ENCODE measurements at places on chromosomes 3 and 15.
A peak's percentile ranks its signal among the peaks of the same experiment; 100 is the strongest.

GRCh38 chr15:74402873-74403587, 30.7 kb downstream of the SEMA7A start:
- DNase-seq, result peak; percentile 82

DNA sequence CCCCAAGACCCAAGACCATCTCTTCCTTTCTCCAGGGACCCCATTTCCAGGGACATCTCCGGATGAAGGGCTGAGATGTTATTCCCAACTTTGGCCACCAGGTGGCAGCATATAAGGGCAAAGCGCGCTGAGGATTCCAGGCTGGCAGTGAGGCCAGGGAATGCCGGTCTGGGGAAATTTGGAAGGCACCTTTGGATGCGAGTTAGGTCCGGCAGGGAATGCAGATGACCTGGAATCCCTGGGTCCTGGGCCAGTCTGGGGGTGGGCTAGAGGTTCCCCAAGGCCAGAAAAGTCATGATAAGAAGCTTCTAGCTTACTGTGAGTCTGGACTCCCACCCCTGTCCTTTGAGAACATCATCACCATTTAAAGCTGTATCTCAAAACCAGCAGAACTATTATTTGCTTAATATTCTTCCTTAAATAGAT, 1.6 kb upstream of the CHST13 start:
- peak; percentile 13 for DNase-seq

DNA sequence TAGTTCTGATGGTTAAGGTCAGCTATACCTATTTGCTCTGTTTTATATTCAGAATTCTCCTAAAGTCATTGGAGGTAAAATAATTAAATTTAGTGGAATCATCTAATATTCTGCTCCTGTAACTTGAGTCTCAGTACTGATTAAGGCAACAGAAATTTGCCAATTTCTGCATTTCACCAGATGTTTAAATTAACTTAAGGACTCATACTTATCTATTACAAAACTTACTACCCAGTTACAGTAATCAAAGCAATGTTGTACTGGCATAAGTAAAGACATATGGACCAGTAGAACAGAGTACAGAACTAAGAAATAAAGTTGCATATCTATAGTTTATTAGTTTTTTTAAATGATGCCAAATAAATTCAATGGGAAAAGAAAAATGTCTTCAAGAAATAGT, 1043.8 kb downstream of the OTOL1 start:
- DNase-seq, result no peak

- no peak for DNase-seq
Observed at GRCh38 chr3:47405820-47406761, 25.3 kb downstream of the PTPN23 start.

- no peak for DNase-seq
Observed at GRCh38 chr3:139620438-139620837, 57.3 kb downstream of the NMNAT3 start.

DNA sequence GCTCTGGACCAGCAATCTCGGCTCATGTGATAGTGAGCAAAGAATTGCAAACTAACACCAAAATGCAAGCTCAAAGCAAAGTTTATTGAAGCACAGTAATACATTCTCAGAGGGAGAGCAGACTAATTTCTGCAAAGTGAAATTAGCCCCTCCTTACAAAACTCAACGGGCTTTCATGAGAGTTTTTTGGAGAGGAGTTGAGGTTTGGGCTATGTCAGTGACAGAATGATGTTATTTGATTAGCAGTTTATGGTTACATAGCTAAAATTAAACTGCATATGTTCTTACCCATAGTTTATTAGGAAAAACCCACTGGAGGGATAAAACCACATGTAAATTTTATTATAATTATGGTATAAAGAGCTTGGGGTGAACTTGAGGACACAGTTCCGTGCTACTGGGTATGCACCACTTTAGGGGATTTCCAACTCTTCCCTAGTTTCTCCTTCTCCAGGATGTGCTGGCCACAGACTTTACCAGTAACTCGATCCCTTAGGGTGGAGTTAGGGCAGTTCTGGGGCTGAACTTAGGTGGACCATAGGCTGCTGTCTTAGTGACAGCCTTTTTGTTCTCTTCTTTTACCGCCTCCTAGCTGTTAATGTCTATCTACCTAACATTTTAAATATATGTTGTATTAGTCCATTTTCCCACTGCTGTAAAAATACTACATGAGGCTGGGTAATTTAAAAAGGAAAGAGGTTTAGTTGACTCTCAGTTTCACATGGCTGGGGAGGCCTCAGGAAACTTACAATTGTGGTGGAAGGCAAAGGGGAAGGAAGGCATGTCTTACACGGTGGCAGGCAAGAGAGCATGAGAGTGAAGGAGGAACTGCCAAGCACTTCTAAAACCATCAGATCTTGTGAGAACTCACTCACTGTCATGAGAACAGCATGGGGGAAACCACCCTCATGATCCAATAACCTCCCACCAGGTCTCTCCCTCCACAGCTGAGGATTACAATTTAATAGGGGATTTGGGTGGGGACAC, 8.9 kb upstream of the AADACL2 start:
- DNase-seq, result no peak

GRCh38 chr3:59595830-59596229, 546.0 kb upstream of the CFAP20DC start:
- DNase-seq, result no peak

DNA sequence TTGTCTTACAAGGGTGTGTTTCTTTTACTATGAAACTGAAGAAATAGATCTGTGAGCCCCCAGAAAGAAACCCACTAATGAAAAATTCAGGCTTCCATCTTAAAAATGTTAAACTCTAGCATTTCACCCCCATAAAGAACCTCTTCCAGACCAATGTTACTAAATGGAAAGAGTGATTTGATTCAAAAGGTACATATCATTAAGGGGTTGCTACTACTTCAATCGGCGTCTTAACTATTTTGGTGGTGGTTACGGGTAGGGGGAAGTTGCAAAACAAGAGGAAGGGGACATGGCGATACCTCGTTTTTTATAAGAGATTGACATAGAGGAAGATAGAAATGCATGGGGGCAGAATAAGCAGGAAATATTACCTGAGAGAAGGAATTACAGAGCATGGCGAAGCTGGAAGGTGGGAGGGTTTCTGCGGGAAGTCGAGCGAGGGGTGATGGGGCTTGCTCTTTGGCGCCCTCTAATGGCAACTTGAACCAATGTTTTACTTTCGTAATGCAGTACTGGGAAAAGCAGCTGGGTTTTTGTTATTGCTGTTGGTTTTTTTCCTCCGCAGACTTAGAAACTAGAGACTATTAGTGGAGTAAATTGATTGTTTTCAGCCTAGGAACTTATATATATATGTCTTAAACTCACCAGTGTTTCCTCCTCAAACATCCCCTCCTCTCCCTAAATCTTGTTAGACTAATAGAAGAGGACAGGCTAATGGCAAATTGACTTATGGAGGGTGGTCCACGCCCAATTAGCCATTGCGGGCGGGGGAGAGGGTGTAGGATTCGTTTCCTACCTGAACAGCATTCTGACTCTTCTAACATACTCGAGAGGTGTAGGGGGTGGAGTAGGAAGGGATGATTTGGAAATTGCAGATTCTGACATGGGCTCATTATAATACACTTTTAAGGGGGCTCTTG, 11.3 kb upstream of the SOX2 start:
- DNase-seq, result peak; percentile 24

- no peak for DNase-seq
Observed at GRCh38 chr3:12997387-12997786, 75.8 kb downstream of the IQSEC1 start.

All from activated CD4-positive, alpha-beta T cell treated with anti-CD3 and anti-CD28 coated beads, Interleukin-2, amount 50 U/mL, for 24 hours (primary cell).